IPS DF 6.9 (cell line): ENCODE measurements at places on chromosomes 7 and 10.
A peak's percentile ranks its signal among the peaks of the same experiment; 100 is the strongest.

GRCh38 chr7:36949711-36950600, 225.7 kb upstream of the AOAH start:
- DNase-seq: no peak

DNA sequence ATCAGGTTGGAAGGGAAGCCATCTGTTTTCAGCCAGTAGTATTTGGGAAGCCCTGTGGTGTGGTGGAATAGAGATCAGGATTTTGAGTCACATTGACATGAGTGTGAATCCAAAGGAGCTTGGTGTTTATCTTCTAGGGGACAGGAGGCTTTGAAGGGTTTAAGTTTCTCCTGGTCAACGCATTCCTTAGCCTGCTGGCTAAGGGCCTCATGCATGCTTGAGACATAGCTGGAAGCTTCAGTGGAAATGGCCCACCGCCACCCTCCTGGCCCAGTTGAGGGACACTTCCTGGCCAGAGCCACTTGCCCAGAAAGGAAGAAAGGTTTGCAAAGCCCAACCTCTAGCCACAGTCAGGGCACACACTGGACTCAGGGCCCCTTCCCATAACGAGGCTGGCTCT, 70.9 kb downstream of the CDK1 start:
- DNase-seq: no peak

DNA sequence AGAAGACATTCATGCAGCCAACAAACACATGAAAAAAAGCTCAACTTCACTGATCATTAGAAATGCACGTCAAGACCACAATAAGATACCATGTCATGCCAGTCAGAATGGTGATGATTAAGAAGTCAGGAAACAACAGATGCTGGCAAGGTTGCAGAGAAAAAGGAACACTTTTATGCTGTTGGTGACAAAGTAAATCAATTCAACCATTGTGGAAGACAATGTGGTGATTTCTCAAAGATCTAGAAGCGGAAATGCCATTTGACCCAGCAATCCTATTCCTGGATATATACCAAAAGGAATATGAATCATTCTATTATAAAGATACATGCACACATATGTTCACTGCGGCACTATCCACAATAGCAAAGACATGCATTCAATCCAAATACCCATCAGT, 77.6 kb downstream of the C10orf90 start:
- no peak for DNase-seq

- DNase-seq: no peak
Observed at GRCh38 chr10:77533146-77533886, 104.3 kb downstream of the KCNMA1 start.

DNA sequence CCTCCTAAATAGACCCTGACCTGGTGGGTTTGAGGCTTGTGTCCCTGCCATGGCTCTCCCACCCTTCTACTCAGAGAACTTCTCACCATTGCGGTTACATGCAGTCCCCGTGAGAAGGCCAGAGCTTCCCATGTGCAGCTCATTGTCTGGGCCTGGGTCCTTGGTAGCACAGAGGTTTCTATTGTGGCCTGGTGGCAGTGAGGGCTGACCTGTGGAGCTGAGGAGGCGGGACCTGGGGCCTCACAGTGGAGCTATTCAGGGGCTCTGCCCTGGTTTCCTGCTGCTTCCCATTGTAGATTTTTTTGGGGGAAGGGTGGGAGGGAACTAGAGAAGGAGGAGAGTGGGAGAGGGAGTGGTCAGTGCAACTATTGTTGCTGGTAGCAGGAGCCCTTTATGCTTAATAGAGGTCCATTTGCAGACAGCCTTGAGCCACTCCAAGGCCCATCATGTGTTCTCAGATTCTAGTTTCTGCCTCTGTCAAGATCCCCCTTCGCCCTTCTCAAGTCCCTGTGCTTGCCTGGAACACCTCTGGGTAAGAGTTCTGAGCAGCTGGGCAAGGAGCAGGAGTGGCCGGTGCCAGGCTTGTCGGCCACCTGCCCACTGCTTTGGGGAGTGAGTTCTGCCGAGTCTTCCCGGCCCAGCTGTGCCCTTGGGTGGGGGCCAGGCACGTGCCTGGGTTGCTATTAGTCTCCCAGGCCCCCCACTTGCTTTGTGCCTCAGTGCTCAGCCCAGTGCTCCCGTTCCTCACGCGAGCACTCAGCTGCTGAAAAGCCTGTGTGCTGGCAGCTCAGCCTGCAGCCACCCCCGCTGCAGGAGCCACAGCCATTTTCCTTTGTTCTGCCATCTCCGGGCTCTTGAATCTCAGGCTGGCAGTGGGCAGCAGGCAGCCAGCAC, 10.7 kb downstream of the TSPAN14 start:
- no peak for DNase-seq

- DNase-seq: no peak
Observed at GRCh38 chr10:131082991-131083481, 228.5 kb downstream of the TCERG1L start.

DNA sequence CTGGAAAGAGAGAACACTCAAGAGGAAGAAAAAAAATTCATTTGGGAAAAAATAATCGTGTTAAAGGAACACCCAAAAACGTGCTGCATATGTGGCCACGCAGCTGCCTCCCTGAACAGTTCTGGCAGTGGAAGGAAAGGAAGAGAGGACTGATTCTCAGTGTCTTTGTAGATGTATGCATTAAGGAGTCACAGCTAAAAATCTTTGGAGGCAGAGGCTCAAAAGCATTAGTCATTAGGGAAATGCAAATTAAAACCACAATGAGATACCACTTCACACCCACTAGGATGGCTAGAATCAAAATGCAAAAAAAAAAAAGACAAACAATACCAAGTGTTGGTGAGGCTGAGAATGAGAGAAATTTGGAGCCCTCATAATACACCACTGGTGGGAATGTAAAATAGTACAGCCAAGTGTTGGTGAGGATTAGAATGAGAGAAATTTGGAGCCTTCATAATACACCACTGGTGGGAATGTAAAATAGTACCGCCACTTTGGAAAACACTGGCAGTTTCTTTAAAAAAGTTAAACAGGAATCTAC, 134.7 kb downstream of the SLIT1 start:
- no peak for DNase-seq

- no peak for DNase-seq
Observed at GRCh38 chr7:113026941-113027340, 59.7 kb downstream of the GPR85 start.

- no peak for DNase-seq
Observed at GRCh38 chr10:61567729-61568128, 95.0 kb upstream of the CABCOCO1 start.

GRCh38 chr10:23918090-23918723, 290.7 kb upstream of the KIAA1217 start:
- DNase-seq: no peak

- DNase-seq: no peak
Observed at GRCh38 chr10:26681076-26681475, 16.4 kb upstream of the PDSS1 start.

DNA sequence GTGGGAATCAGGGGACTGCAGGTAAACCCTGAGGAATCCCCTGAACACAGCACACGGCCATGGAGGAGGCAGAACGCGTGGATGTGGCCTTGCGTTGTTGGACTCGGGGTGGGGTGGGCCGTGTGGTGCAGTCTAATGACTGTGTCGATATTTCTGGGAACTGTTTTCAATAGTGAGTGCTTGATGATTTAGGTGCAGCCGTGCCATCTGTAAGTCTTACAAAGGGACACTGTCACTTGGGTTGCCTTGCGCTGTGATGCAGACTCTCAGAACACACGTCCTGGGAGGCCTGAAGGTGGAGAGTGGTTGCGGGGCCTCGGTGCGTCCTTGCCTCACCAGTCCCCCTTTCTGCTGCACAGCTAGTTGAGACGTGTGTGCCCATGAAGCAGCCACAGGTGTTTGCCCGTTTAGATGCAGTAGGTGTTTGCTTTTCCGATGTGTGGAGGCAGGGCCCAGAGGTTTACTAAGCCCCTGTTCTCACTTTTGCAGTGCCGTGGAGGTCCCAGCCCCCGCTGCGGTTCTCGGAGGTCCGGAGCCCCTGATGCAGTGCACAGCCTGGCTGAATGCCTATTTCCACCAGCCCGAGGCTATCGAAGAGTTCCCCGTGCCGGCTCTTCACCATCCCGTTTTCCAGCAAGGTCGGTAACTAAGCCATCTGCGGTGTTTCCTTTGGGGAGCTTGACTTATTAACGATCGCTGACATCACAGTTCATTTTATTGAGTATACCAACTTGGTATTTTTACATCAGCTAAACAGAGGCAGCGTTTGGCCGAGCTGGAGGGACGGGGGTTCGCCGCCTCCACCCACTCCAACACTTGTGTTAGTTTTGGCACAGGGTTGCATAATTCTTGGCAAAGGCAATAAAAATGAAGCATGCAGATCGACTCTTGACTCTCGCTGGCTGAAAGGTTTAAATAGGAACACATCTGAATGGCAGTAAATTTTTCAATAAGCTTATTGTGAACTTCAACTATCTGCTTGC, 240.7 kb downstream of the MGMT start:
- DNase-seq: no peak

- DNase-seq: no peak
Observed at GRCh38 chr10:63266391-63267316, 133.5 kb downstream of the NRBF2 start.

DNA sequence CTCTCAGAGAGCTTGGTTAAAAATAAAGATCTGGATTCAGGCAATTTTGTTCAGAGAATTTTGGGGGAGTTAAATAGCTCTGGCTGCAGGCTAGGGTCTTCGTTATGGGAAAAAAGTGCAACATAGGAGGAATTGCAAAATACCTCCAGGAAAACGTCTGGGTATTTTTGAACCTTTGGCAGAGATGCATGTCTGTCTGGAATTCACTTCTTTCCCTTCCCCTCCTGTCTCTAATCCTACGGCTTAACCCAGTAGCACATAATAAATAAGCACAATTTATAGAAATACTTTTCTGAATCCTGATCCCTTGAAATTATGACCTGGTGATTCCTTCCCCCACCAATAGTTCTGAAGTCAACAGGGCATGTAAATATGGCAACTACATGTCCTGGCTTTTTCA, 19.3 kb upstream of the NUP205 start:
- DNase-seq: no peak

- DNase-seq: no peak
Observed at GRCh38 chr10:94092848-94093247, 99.1 kb downstream of the PLCE1 start.

DNA sequence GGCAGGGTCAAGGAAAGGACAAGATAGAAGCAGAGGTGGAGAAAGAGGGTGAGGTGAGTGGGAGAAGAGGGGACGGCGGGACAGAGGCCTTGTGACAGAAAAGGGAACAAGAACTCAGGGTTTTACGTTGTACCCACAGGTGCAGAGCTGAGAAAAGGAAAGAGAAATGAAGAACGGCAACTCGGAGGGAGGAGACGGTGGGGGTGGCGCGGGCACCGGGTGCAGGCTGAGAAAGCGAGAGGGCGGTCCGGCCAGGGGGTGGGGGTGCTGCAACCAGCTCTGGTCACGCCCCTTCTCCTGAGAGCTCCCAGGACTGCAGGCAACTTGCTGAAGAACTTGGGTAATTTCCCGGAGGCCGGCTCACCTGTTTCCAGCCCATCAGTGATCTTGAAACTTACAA, 65.3 kb downstream of the CARD11 start:
- peak; percentile 9 for DNase-seq

- DNase-seq: no peak
Observed at GRCh38 chr10:132192076-132192975, 5.6 kb downstream of the DPYSL4 start.

DNA sequence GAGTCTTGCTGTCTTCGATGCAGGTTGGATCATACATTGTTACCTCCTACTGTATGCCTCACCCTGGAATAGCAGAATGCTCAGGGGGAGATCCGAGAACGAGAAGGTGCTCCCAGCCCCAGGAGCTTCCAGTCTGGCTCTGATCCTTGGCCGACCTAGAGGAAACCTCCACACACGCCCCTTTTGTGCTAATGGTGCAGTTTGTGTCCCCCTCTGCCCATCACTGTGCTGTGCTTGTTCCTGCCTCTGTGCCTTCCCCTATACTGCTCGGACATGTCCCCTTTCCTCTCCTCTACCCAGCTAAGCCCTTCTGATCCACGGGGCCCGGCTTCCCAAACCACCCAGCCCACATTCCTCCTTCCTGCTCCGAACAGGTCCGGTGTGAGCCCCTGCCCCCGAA, 32.5 kb downstream of the ZNF775 start:
- DNase-seq: no peak

GRCh38 chr10:29643771-29644501, 9.2 kb upstream of the SVIL start:
- no peak for DNase-seq
